ENCODE measurements at places on chromosomes 11 and 22. TPM values are rescaled to one million over a fixed set of nuclear protein-coding genes. Genes with fewer than 3 reads are reported as not detected.

- DNase-seq = no peak
Observed at GRCh38 chr22:29478326-29479276, 1.4 kb upstream of the NEFH start.

DNA sequence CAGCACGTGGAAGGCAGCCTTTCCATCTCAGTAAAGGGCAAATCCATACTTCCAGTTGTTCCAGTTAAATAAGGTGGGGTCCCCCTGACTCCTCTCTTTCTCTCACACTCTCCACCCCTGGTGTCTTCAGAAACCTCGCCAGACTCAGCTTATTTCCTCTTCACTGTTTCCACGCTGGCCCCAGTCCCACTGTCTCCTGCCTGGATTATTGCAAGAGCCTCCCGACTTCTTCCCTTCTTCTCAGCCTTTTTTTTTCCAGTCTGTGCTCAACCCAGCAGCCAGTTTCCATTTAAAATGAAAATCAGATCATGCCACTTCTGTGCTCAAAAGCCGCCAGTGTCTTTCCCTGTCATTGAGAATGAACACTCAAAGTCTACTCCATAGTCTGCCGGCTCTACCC, 131.4 kb downstream of the PKNOX2 start:
- no peak for DNase-seq

- no peak for DNase-seq
Observed at GRCh38 chr11:77467993-77468392, 5.9 kb downstream of the PAK1 start.

DNA sequence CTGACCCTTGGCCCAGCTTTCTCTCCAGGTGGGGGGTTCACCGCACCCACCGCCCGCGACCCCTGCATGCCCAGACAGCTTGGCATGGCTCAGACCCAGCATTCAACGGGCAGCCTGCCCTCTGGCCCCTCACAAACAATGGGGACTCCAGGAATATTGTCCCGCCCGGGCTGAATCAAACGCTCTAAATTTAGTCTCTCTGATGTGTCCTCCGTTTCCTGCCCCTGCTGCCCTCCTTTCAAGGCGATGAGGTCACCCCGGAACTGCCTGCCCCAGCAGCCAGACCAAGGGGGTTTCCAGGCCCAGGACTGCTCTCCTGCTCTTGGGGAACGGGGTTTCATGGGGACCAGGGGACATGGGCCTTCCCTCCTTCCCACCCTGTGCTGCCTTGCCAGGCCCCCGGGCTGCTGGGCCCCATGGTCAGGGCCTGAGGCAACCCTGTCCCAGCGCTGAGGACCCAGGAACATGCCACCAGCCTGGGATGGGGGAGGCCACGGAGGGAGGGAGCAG, 10.1 kb upstream of the PDGFB start:
- DNase-seq = no peak

DNA sequence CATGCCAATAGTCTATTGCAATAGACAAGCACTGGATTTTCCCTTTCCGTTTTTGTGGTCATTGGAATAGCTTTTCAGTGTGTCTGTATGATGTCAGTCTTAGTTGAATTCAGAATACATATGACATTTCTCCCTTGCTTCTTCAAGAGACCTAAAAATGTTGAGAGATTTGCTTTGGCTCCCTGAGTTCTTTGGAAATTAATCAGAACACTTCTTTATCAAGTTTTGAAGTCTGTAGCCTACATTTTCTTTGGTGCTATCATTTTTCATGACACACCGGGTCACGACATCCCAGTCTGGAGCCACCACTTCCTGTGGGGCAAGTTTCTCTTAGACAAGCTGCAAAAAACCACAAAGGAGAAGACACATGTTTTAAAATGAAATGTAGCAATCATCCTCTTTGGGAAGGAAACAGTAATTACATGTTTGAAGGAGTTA, 847.1 kb downstream of the OPCML start:
- no peak for DNase-seq

DNA sequence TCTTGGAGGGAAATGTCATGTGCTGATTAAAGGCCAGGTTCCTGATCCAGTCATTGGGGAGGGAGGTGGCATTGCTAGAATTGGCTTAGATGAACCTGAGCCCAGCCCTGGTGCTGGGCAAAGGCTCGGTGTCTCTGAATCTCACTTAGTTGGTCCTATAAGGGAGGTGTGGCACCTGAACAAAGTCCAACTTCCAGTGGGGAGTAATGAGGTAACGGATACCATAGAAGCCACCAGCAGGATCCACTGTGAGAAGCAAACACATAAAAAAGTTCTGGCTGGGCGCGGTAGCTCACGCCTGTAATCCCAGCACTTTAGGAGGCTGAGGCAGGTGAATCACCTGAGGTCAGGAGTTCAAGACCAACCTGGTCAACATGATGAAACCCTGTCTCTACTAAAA, 26.6 kb downstream of the PRDM11 start:
- DNase-seq = no peak

DNA sequence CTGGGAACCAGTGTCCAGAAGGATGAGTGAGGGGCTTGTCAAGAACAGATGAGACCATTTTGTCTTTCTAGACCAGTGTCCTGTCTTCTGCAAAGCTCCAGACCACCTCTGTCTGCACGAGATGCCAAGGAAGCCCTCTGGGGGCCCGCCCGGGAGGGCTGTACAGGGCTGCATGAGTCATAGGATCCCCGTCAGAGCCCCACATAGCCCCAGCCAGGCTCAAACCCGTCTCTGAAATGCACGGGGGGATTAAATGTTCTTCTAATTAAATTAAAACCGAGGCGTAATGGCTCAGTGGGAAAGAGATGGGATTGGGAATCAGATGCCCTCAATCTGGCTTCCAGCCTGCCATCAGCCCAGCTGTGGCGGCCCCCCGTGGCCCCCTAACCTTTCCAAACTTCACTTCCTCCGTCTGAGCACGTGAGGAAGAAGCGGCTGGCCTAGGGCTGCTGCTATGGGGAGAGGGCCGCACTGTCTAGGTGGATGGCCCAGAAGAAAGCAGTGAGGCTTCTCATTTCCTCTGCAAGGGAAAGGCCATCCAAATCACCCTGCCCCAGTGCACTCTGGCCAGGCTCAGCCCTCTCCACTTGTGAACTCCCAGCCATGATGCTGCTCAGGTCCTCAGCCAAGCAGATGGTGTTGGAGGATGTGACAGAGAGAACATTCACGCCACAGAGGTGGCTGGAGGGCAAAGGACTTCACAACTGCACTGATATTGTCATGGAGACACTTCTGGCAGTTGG, 32.8 kb downstream of the KCNQ1OT1 start:
- DNase-seq = no peak

WNT7B gene
- total RNA-seq = 1.5 TPM

FXYD6 gene
- 16.4 TPM for total RNA-seq

All from glomerular endothelial cell (primary cell).